ENCODE measurements at places on chromosomes 7 and 10. TPM values are rescaled to one million over a fixed set of nuclear protein-coding genes. Genes with fewer than 3 reads are reported as not detected.

The AEBP1 gene
- polyA plus RNA-seq = 65.6 TPM

The TFPI2 gene
- 13.5 TPM for polyA plus RNA-seq

The NUTM2A gene
- polyA plus RNA-seq = 1.3 TPM

The SAMD9 gene
- 1.1 TPM for polyA plus RNA-seq

The RSPH10B2 gene
- not detected for polyA plus RNA-seq

The HECW1 gene
- polyA plus RNA-seq = not detected

The PGAM1 gene
- 193 TPM for polyA plus RNA-seq

The FAM25G gene
- polyA plus RNA-seq = not detected

The HOXA2 gene
- 0.20 TPM for polyA plus RNA-seq

The CUZD1 gene
- polyA plus RNA-seq = 1.7 TPM

The IDI2 gene
- not detected for polyA plus RNA-seq

The TSPAN12 gene
- polyA plus RNA-seq = 5.3 TPM

The IGF2BP3 gene
- polyA plus RNA-seq = 0.68 TPM

The ARHGEF5 gene
- 4.6 TPM for polyA plus RNA-seq

The CREB5 gene
- polyA plus RNA-seq = 26.7 TPM

The ANKRD61 gene
- 0.07 TPM for polyA plus RNA-seq

The LMOD2 gene
- 0.03 TPM for polyA plus RNA-seq

The TMEM273 gene
- 3.6 TPM for polyA plus RNA-seq

The GPR158 gene
- polyA plus RNA-seq = 0.12 TPM

The EIF4H gene
- polyA plus RNA-seq = 193 TPM

The CFAP70 gene
- polyA plus RNA-seq = 3.0 TPM

The PTF1A gene
- not detected for polyA plus RNA-seq

The HYAL4 gene
- not detected for polyA plus RNA-seq

The RAPGEF5 gene
- polyA plus RNA-seq = 18.0 TPM

The CDH23 gene
- polyA plus RNA-seq = 2.0 TPM

The SLC16A9 gene
- 1.4 TPM for polyA plus RNA-seq

The PNLIPRP2 gene
- polyA plus RNA-seq = 2,287 TPM

The LIPN gene
- polyA plus RNA-seq = not detected

The MRPS17 gene
- polyA plus RNA-seq = 17.8 TPM

The CYP2C19 gene
- not detected for polyA plus RNA-seq

The PLXDC2 gene
- 7.7 TPM for polyA plus RNA-seq

The EBLN1 gene
- not detected for polyA plus RNA-seq

The CPA2 gene
- 4,704 TPM for polyA plus RNA-seq

The NSUN6 gene
- polyA plus RNA-seq = 6.3 TPM

The SH2D4B gene
- not detected for polyA plus RNA-seq

The DLG5 gene
- polyA plus RNA-seq = 14.1 TPM

The NODAL gene
- not detected for polyA plus RNA-seq

The OR13A1 gene
- polyA plus RNA-seq = not detected

The SCIN gene
- polyA plus RNA-seq = 2.3 TPM

The PKD1L1 gene
- polyA plus RNA-seq = 1.6 TPM

The RTKN2 gene
- polyA plus RNA-seq = 0.08 TPM

The COL13A1 gene
- 0.79 TPM for polyA plus RNA-seq

Data from adipose tissue (tissue), 3 donors.